ENCODE measurements at places on chromosomes 2 and 18.

GRCh38 chr18:63161761-63162195 lies 157.8 kb downstream of the BCL2 start:
- no peak for DNase-seq

DNA sequence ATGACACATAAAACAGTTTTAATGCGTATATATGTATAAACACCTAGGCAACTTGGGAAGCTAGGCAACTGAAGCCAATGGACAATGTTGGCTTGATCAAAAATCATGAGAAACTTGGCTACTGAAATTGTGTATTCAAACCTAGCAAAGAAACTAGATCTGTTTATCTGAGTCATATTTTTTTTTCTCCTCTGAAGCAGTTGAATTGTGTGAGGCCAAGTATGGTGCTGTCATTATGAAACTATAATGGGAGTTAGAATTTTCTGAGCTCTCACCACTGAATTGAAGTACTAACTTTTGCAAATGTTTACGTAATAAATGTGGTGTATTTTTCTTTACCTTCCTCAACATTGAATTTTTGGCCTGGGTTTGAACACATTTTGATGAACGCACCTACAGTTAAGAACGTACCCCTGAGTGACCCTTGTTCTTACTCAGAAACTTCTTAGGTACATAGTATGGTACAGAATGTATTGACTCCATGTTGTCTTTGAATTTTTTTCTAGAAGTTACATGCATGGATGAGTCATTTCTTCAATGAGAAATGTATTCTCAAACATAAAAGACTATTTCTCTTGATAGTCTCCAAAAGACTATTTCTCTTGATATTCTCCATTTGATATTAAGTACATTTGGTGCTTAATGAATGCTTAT lies 23.8 kb downstream of the CD28 start:
- no peak for DNase-seq

GRCh38 chr2:221025398-221025797 lies 546.7 kb downstream of the EPHA4 start:
- DNase-seq, result no peak

GRCh38 chr2:200353874-200354273 lies 47.4 kb downstream of the SPATS2L start:
- no peak for DNase-seq

GRCh38 chr2:171210216-171210863 lies 49.6 kb upstream of the TLK1 start:
- no peak for DNase-seq
